HFFc6 (cell line): ENCODE measurements at places on chromosomes 6 and 20. TPM values are rescaled to one million over a fixed set of nuclear protein-coding genes. Genes with fewer than 3 reads are reported as not detected.
A peak's percentile ranks its signal among the peaks of the same experiment; 100 is the strongest.

- no peak for DNase-seq
Measured at GRCh38 chr20:62949962-62950361, 2.5 kb upstream of the SLC17A9 start.

DNA sequence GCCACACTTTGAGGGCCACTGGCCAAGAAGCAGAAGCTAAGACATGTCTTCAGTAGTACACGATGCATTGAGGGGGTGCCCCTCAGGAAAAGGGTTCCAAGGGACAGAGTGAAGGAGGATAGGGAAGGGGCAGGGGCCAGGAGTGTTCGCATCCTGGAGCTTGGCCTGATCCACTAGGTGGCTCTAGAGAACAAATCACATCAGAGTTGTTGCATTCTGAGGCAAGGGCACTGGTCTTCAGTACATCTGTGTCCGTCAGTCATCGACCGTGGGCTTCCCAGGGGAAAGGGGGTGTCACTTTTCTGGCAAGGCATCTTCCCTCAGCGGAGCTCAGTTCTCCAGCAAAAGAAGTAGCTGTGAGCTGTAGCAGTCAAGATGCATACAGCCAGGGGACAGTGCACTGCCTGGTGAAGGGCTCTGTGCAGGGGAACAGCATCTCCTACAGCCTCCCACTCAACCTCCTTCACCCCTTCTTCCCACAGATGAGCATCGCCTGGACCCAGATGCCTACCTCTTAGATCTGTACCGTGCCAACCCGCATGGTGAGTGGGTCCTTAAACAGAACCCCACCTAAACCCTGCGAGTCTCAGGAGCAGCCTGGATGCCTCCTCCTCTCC, 47.8 kb downstream of the ARHGAP40 start:
- peak; percentile 23 for DNase-seq

- DNase-seq = no peak
Measured at GRCh38 chr6:138146544-138146943, 15.2 kb upstream of the ARFGEF3 start.

GRCh38 chr20:50367104-50367674, 143.0 kb upstream of the PTPN1 start:
- DNase-seq = no peak

GRCh38 chr6:107639511-107639910, 149.6 kb downstream of the SOBP start:
- DNase-seq = no peak

The SAPCD1 gene
- 1.2 to 1.7 TPM (median 1.4 TPM) in 3 replicates for total RNA-seq

GRCh38 chr20:56634735-56635385, 5.8 kb downstream of the TFAP2C start:
- DNase-seq = no peak

DNA sequence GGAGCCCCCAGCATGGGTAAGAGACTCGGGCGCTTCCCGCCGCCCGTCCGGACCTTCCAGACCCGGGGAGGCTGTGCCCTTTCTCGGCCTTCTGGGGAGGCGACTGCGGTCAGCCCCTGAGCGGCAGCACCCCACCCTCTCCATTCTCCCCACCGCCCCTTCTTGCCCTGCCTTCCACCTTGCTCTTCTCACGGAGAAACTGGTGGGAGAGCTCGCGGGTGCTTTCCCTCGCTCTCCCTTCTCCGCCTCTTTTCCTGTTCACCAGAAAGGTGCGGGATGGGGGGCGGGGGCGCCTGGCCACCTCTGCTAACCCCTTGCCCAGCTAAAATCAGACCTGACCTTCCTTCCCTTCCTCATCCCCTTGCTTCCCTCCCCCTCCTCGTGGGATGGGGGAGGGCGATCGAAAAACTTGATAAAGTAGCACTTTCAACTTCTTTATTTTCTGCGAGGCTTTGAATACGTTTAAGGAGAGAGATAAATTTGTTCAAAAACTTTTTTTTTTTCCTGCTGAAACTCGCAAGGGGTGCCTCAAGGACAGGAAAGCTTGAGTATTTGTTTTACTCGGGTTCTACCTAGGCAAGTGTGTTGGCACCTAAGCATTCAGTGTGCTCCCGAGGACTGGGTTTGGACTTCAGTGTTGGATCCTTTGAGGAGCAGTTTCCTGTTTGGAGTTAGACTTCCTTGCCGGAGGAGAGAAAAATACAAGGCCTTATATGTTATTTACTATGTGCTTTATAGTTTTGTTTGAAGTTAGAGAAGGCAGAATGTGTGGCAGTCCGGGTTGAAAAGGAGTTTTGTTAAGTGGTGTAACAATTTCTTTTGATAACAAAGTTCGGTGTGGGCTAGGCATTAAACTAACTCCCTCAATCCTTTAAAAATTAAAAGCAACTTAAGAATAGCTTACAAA, 897 bp downstream of the CD2AP start:
- DNase-seq = no peak

GRCh38 chr6:166589337-166589731, 2.9 kb upstream of the RAMACL start:
- no peak for DNase-seq

The PTPRT gene
- not detected in 3 replicates for total RNA-seq

DNA sequence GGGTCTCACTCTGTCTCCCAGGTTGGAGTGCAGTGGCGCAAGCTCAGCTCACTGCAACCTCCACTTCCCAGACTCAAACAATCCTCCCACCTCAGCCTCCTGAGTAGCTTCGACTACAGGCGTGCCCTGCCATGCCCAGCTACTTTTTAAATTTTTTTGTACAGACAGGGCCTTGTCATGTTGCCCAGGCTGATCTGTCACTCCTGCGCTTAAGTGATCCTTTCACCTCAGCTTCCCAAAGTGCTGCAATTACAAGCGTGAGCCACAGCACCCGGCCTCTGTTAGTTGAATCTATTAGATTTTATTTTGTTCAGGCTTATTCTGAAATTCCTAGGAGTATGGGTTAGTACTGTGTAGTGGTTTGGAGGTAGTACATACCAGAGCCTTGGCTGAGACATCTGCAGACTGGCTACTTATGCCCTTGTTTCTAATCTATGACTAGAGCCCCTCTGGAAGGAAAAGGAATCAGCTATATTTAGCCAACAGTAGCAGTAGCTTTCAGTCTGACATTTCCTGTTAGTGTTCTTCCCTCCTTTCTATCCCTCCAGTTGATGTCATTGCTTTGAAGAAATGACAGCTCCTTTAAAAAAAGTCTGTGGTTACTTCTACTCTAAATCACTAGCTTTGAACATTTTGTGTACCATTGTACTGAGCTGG, 74.4 kb downstream of the ITCH start:
- DNase-seq = peak; percentile 9

DNA sequence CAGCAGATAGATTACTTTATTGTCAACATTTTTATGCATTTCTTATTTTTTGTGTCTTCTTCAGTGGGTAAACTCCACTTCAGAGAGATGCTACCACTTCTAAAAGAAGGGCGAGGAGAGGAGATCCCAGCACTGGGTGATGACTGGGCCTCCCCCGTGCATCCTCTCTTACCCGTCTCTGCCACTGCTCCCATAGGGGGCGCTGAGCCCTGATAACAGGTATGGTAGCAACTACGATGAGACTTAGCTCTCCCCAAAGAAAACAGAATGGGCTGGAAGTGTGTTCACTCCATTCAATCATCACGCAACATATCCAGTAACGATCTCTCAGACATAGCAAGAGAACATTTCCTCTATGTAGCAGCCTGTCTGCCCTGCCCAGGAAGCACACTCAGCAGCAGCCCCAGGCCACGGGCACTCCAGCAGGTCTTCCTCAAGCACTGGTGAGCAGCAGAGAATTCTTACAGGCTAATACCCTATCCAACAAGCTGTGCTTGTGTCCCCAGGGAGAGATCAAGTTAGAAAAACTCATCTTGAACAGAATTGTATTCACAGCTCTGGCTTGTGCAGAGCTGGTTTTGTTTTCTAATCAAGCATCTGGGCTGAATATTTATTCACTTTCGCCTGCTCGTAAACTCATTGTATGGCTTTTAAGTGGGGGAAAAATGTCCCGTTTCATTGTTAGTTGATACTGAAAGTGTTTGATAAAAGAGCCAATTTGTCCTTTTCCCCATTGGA, 533.1 kb upstream of the CDH4 start:
- DNase-seq = no peak

DNA sequence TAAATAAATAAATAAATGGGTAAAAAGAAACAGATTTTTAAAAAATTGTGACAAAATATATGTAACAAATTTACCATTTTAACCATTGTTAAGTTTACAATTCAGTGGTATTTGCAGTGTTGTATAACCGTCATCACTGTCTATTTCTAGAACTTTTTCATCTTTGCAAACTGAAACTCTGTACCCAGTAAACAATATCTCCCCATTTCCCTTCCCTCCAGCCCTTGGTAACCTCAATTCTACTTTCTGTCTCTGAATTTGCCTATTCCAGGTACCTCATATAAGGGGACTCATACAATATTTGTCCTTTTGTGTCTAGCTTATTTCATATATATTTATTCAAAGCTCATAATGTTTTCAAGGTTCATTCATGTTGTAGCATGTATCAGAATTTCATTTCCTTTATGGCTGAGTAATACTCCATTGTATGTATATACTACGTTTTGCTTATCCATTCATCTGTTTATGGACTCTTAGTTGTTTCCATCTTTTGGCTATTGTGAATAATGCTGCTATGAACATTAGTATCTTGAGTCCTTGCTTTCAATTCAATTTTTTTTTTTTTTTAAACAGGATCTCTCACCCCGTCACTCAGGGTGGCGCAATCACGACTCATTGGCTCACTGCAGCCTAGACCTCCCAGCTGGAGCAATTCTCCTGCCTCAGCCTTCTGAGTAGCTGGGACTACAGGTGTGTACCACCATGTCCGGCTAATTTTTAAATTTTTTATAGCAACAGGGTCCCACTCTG, 8.9 kb downstream of the MANBAL start:
- peak; percentile 55 for DNase-seq

DNA sequence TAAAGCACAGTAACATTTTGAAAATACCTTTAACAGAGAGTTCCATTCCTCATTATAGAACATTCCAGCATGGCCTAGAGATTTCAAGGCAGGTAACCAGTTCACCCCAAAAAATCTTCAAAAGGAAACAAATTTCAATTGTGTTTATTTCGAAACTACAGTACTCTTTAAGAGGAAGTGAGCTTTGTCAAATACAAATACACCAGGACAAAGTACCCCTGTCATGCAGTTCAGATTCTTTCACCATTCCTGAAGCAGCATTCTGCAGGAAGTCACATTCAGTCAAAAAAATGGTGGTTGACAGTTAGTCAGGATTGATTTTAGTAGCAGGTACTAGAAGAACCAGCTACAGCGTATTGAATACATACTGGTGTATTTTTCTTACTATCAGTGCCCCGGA, 89.6 kb upstream of the RIN2 start:
- no peak for DNase-seq

- no peak for DNase-seq
Measured at GRCh38 chr6:108966251-108966650, 118.0 kb downstream of the ARMC2 start.

The TUBB2B gene
- total RNA-seq = 0.29 to 1.2 TPM (median 1.0 TPM) in 3 replicates

DNA sequence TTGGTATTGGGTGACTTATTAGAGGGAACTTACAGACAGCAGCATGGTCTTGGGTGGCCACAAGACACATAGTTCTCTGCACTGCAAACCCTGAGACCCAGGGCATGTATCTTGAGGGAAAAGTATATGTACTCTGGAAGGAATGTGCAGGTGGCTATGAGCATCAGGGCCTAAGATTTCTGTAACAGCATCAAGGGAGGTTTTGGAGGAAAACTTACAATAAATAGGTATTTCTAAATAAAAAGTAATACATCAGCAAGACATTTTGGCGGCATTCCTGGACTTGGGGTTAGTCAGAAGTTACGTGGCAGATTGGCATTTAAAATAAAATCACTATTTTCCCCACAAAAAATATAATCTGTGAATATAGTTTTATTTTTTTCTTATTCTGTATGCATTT, 8.0 kb upstream of the STX7 start:
- no peak for DNase-seq

DNA sequence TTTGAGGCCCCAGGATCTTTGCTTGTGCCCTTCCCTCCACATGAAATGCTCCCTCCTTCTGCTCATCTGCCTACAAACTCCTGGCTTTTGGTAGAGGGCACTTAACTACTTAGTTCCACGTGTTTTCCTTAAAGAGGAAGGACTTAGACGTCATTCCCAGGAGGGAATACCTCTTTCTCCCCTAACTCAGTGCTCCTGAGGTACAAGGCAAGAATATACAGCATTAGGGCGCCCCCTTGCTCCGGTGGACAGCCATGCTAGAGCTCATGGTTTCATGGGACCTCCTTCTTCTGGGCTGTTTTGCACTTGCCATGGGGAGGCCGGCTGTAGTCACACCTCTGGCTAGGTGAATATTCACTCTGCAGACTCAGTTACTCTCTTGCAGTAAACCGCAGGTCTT, 93.8 kb upstream of the LY86 start:
- DNase-seq = no peak

GRCh38 chr6:107642861-107643328, 153.0 kb downstream of the SOBP start:
- no peak for DNase-seq

The BPIFB2 gene
- not detected in 2 replicates for total RNA-seq
